Brain pericyte (primary cell): ENCODE measurements at places on chromosomes 5 and 9.

GRCh38 chr5:61270510-61271165 is 61.4 kb upstream of the ZSWIM6 start:
- no peak for DNase-seq

DNA sequence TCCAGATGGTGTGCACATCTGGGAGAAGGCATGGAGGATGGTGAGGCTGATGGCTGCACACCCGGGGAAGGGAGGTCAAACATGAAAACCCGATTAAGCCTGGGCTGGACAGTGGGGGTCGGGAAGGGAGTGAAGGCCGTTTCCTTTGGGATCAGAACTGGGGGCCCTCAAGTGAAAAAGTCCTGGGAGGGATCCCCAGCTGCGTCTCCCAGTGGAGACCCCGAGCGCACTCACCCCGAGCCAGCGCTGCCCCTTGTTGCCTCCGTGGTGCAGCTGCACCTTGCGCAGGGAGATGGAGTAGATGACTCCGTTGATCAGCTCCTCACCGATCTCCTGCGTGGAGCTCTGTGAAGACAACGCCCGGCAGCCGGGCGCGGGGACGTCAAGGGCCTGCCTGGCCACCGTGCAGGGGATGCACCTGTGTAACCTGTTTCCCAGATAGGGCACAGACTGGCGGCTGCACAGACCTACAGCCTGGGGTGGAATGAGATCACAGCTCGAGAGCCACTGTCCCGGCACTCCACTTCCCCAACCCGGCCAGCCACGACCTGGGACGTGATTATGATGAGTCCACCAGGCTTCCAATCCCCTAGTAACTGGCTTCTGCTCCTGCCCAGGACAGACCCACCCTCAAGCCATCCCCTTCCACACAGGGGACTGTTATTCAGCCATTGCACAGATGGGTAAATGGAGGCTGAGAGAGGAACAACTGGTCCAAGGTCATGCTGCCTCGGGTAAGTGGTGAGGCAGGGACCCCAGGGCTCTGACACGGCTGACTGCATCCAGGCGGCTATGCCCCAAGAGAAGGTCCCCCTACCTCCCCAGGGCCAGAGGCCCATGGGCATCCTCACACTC is 9.0 kb downstream of the RALGDS start:
- DNase-seq: no peak

DNA sequence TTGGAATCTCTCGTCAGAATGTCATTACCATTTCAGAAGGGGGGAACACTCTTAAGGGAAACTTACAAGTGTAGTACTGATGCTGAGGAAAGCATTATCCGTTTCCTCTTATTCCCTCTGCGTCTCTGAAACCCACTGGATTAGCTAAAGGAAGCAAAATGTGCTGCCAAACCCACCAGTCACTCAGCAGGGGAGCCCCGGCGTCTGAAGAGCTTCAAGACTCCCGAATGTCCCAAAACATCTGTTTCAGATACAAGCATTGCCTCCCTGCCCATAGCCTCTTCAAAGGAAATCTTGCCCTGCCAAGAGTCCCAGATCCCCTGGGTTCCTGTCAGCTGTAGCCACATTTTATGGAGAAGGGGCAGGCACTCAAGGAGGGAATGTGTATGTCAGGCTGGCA is 1.0 kb upstream of the HCN1 start:
- no peak for DNase-seq

- no peak for DNase-seq
These were observed 85.5 kb upstream of the ZNF169 start for GRCh38 chr9:94173632-94174031.

- no peak for DNase-seq
These were observed 1599.2 kb downstream of the MAT2B start for GRCh38 chr5:165104611-165105010.

- DNase-seq: no peak
These were observed 417.3 kb downstream of the RASEF start for GRCh38 chr9:82645600-82645999.
